ENCODE measurements at places on chromosomes 11 and 22. TPM values are rescaled to one million over a fixed set of nuclear protein-coding genes. Genes with fewer than 3 reads are reported as not detected.

- no peak overlapping the region for H3K4me3 ChIP-seq
- H3K4me1 ChIP-seq = peaks cover 16% of the 10 kb centered on the region
- H3K27me3 ChIP-seq = no peaks in the 10 kb centered on the region
- no peak overlapping the region for H3K27ac ChIP-seq
- H3K36me3 ChIP-seq = no peaks in the 10 kb centered on the region
Observed at GRCh38 chr11:37506531-37506930, 908.5 kb upstream of the RAG2 start.

DNA sequence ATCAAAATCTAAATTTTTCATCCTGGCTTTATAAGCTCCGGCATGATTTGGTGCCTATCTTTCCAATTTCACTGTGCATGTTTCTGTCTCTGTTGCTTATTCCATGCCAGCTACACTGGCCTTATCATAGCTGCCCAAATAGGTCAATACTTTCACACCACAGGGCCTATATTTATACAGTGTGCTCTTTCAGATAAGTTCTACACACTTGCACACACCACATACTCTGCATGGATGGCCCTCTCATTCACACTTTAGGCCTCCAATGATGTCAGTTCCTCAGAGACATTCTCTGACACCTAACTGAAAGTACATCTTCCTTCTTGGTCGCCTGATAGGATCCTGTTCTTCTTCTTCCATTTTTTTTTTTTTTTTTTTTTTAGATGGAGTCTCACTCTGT is 7.0 kb downstream of the ALG8 start:
- DNase-seq = no peak
- peaks cover 21% of the 10 kb centered on the region for H3K4me1 ChIP-seq
- no peaks in the 10 kb centered on the region for H3K27me3 ChIP-seq
- H3K4me3 ChIP-seq = no peak overlapping the region
- H3K36me3 ChIP-seq = peaks cover 14% of the 10 kb centered on the region

TENM4 gene
- not detected for total RNA-seq

GRCh38 chr22:41779929-41780505 is 20.5 kb upstream of the CCDC134 start:
- peak overlapping the region; percentile 86 for H3K4me3 ChIP-seq
- H3K36me3 ChIP-seq = no peaks in the 10 kb centered on the region
- peak overlapping the region; percentile 91 for H3K27ac ChIP-seq
- peaks cover 58% of the 10 kb centered on the region for H3K4me1 ChIP-seq
- H3K27me3 ChIP-seq = no peaks in the 10 kb centered on the region
- DNase-seq = peak; percentile 19

APOL4 gene
- total RNA-seq = 2.7 TPM

POTEH gene
- not detected for total RNA-seq

- no peak for DNase-seq
- peaks cover 19% of the 10 kb centered on the region for H3K4me1 ChIP-seq
- no peak overlapping the region for H3K27ac ChIP-seq
- H3K4me3 ChIP-seq = no peak overlapping the region
- H3K27me3 ChIP-seq = no peaks in the 10 kb centered on the region
Observed at GRCh38 chr22:24330636-24331035, 60.0 kb downstream of the SPECC1L start.

- H3K4me3 ChIP-seq = no peak overlapping the region
- H3K27ac ChIP-seq = no peak overlapping the region
- H3K27me3 ChIP-seq = no peaks in the 10 kb centered on the region
Observed at GRCh38 chr11:68796801-68797200, 44.9 kb downstream of the CPT1A start.

- no peak for DNase-seq
- H3K36me3 ChIP-seq = peaks cover 1% of the 10 kb centered on the region
- H3K27me3 ChIP-seq = no peaks in the 10 kb centered on the region
- no peak overlapping the region for H3K4me3 ChIP-seq
- no peak overlapping the region for H3K27ac ChIP-seq
Observed at GRCh38 chr11:92026664-92027063, 198.0 kb upstream of the FAT3 start.

GRCh38 chr22:17969701-17970113 is 54.7 kb downstream of the MICAL3 start:
- DNase-seq = no peak
- H3K27ac ChIP-seq = no peak overlapping the region
- no peaks in the 10 kb centered on the region for H3K36me3 ChIP-seq

DNA sequence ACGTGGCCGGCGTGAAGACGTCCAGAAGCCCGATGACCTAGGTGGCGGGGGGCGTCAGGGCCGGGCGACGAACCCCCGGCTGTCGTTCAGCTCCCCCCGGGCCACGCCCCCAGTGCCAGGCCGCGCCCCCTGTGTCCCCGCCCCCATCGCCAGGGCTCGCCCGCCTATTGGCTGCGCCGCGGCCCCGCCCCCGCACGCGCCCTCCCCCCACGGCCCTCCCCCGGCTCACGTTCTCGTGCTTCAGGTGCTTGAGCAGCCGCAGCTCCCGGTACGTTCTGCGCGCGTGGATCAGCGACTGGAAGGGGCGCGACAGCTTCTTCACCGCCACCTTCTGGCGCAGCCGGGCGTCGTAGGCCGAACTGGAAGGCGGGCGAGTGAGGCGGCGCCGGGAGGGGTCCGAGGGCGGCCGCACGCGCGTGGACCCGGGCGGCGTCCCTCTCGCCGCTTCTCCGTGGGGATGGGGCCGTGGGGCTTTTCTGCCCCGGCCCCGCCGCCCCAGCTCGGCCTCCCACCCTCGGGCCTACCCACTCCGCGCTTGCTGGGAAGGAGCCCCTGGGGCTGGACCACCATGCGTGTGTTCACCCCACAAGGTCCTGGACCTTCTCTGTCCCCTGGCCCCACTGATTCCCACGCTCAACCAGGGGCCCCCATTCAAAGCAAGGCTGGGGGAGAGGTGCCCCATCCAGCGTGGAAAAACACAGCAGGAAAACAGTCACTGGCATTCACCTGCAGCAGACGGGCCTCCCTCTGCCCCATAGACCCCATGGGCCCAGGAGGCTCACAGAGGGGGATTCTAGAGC is 2.4 kb downstream of the MAPK11 start:
- no peak overlapping the region for H3K27ac ChIP-seq
- peak; percentile 64 for DNase-seq
- H3K4me1 ChIP-seq = peaks cover 16% of the 10 kb centered on the region
- H3K36me3 ChIP-seq = no peaks in the 10 kb centered on the region
- H3K4me3 ChIP-seq = peak overlapping the region; percentile 61
- H3K27me3 ChIP-seq = peaks cover under 1% of the 10 kb centered on the region

GRCh38 chr22:23389271-23390071 is 190.6 kb downstream of the IGLL1 start:
- no peaks in the 10 kb centered on the region for H3K36me3 ChIP-seq
- no peak for DNase-seq
- no peak overlapping the region for H3K4me3 ChIP-seq
- no peaks in the 10 kb centered on the region for H3K27me3 ChIP-seq
- no peaks in the 10 kb centered on the region for H3K4me1 ChIP-seq

- no peak overlapping the region for H3K27ac ChIP-seq
- H3K27me3 ChIP-seq = peaks cover 10% of the 10 kb centered on the region
- no peak for DNase-seq
- no peaks in the 10 kb centered on the region for H3K36me3 ChIP-seq
Observed at GRCh38 chr11:111582881-111583280, 19.4 kb upstream of the SIK2 start.

SH3BP1 gene
- 99.0 TPM for total RNA-seq

- peaks cover 26% of the 10 kb centered on the region for H3K4me1 ChIP-seq
- no peak for DNase-seq
- no peak overlapping the region for H3K27ac ChIP-seq
- H3K4me3 ChIP-seq = no peak overlapping the region
Observed at GRCh38 chr11:69310351-69310750, 16.4 kb downstream of the MYEOV start.

DNA sequence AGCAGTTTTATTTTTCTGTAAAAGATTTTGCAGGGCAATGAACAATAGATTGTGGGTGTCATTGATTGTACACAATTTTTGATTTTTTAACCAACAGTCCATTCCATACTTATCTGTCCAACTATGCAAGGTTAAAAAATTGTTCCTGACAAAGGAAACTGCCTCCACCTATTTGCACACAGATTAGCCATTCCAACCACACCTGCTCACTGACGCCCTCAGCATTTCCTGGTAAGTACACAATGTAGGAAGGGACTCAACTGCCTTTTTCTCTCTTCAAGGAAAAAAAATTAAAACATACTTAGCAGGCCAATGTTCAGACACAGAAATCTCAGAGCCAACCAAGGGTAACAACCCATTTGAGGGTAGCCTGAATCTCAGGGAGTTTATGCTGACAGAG is 4.3 kb upstream of the FUT4 start:
- H3K27ac ChIP-seq = no peak overlapping the region
- no peaks in the 10 kb centered on the region for H3K36me3 ChIP-seq

- no peak overlapping the region for H3K4me3 ChIP-seq
- H3K27ac ChIP-seq = no peak overlapping the region
- no peaks in the 10 kb centered on the region for H3K4me1 ChIP-seq
- no peaks in the 10 kb centered on the region for H3K27me3 ChIP-seq
Observed at GRCh38 chr11:124638500-124638899, 15.8 kb downstream of the TBRG1 start.

XKR3 gene
- total RNA-seq = 0.24 TPM

DNA sequence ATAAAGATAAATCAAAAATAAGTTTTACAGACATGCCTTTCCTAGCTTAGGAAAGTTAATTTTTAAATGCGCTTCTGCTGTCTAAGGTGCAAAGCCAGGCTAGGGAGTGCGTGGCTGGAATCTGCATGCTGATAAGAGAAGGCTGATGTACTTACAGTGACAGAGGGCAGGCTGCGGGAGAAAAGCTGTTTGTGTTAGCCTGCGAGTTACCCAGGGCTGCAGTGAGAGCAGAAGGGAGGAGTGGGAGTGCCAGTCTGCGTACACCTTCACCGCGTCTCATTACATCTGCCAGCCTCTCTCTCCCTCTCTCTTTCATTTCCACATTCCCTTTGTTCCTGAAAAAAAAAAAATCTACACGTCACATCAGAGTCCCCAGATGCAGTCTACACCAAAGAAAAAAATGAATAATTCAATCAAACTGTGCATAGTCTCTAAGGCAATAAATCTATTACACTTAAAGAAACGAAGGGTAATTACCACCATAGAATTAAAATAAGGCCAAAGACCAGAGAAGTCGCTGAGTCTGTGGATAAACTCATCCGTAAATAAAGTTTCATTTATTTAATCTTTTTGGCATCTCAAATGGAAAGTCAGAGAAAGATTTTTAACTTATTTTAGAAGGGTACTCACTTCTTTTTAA is 126.4 kb upstream of the C11orf58 start:
- H3K27me3 ChIP-seq = peaks cover 13% of the 10 kb centered on the region
- H3K4me1 ChIP-seq = peaks cover 31% of the 10 kb centered on the region
- H3K36me3 ChIP-seq = no peaks in the 10 kb centered on the region
- no peak for DNase-seq
- H3K4me3 ChIP-seq = peak overlapping the region; percentile 14
- no peak overlapping the region for H3K27ac ChIP-seq

BTG4 gene
- not detected for total RNA-seq

GRCh38 chr11:7597620-7598019 is 75.7 kb downstream of the CYB5R2 start:
- no peak overlapping the region for H3K27ac ChIP-seq
- H3K4me3 ChIP-seq = no peak overlapping the region
- peaks cover 5% of the 10 kb centered on the region for H3K4me1 ChIP-seq
- no peak for DNase-seq
- H3K27me3 ChIP-seq = no peaks in the 10 kb centered on the region

Data from activated T-cell treated with anti-CD3 and anti-CD28 coated beads, Interleukin-2, amount 50 U/mL, for 72 hours (primary cell).